Stimulated activated CD4-positive, alpha-beta T cell treated with anti-CD3 and anti-CD28 coated beads, Interleukin-1b, Interleukin-23, amount 100 ng/mL, for 48 hours (primary cell): ENCODE measurements at places on chromosomes 6 and 20.

GRCh38 chr6:14975471-14975817 lies 270.4 kb upstream of the JARID2 start:
- DNase-seq: no peak

DNA sequence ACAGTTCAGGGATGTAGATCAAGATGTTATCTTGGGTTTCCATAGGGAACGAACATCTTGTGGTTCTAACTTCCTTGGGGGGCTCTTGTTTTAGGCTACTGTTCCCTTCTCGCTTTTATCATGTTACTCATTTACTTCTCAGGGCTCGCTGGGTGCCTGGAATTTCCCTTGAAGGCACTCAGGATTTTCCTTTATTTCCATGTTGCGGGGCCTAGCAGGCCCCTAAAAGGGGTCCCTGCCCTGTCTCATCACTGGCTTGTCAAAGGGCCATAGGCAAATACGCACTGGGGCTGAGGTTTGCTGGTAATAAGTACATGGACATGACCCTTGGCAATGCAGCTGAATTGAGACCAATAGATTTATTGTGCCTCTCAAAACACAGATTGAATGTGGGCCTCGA lies 262.3 kb downstream of the CDH4 start:
- no peak for DNase-seq

- DNase-seq: no peak
These were observed 34.1 kb downstream of the SERPINB1 start for GRCh38 chr6:2807342-2808090.

GRCh38 chr20:17935186-17935585 lies 33.4 kb downstream of the SNX5 start:
- no peak for DNase-seq

DNA sequence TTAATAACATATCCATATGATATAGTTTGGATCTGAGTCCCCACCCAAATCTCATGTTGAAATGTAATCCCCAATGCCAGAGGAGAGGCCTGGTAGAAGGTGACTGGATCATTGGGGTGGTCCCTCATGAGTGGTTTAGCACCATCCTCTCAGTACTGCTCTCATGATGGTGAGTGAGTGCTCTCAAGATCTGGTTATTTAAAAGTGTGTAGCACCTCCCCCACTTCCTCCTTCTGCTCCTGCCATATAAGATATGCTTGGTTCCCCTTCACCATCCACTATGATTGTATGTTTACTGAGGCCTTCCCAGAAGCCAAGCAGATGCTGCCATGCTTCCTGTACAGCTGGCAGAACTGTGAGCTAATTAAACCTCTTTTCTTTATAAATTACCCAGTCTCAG lies 22.9 kb downstream of the IRF4 start:
- no peak for DNase-seq

DNA sequence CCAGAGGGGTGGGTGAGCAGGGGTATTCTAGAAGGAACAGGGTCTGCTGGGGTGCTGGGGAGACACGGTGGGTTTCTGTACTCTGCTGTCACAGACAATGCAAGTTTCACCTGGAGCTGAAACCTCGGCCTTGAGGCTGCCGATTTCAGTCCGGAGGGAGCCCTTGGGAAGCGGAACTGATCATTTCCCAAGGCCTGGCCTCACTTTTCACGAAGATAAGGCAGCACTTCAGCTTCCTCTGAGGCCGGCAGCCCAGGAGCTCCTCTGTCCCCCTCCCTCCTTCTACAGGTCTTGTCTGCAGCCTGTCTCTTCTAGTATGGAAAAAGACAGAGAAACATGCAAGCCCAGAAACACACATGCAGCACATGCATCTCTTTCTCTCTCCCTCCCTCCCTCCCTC lies 242.1 kb downstream of the CDC5L start:
- DNase-seq: no peak

- DNase-seq: peak; percentile 22
These were observed 74.8 kb downstream of the RIN2 start for GRCh38 chr20:19832875-19833274.

GRCh38 chr6:42389736-42390135 lies 62.0 kb downstream of the TRERF1 start:
- DNase-seq: no peak

- no peak for DNase-seq
These were observed 31.2 kb downstream of the SNAP25 start for GRCh38 chr20:10249822-10250221.

GRCh38 chr6:131381052-131381708 lies 191.8 kb upstream of the ARG1 start:
- DNase-seq: no peak

DNA sequence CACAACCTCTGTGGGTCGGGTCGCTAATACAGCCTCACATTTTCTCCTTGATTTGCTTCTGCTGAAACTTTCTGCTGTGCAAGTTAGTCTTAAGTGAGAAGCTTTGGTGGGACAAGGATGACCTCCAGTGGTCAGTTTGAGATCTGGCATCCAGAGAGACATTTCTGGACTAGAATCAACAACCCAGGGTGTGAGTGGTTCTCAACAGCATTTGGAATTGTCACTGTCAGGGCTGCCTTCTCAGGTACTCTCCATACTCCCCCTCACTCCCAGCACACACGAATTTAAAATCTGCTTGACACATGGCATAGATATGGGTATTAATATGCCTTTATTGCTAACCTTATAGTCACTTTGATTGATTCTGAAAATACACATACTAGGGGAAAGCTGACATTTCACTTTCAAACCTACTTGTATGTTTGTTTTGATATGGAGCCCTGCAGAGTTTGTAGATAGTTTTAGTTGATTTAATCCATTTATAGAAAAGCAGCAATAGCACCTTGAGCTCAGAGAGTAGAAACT lies 13.2 kb downstream of the OTOR start:
- DNase-seq: peak; percentile 31

DNA sequence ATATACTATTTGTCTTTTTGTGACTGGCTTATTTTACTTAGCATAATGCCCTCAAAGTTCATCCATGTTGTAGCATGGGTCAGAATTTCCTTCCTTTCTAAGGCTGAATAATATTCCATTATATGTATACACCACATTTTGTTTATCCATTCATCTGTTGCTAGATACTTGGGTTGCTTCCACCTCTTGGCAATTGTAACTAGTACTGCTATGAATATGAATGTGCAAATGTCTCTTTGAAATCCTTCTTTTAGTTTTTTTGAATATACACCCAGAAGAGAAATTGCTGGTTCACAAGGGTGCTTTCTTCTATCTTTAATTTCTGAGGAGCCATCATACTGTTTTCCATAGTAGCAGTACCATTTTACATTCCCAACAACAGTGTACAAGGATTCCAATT lies 21.3 kb upstream of the MAP7 start:
- no peak for DNase-seq

- DNase-seq: no peak
These were observed 47.6 kb upstream of the PTGIS start for GRCh38 chr20:49615401-49616153.

DNA sequence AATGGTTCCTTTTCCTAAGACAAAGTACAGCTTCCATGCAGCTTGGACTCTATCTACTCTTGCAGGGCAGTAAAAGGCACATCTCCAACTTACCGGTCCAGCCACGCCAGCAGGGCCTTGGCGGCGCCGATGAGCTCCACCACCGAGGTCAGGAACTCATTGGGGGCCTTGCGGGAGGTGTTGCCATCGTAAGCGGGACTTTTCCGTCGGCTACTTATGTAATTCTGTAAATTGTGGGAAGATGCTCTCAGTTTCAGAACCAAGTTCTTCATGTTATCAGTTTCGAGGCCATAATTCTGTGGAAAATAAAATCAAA lies 68.5 kb downstream of the CNKSR3 start:
- no peak for DNase-seq

- DNase-seq: peak; percentile 66
These were observed 223.2 kb upstream of the ECI2 start for GRCh38 chr6:4358414-4359107.

DNA sequence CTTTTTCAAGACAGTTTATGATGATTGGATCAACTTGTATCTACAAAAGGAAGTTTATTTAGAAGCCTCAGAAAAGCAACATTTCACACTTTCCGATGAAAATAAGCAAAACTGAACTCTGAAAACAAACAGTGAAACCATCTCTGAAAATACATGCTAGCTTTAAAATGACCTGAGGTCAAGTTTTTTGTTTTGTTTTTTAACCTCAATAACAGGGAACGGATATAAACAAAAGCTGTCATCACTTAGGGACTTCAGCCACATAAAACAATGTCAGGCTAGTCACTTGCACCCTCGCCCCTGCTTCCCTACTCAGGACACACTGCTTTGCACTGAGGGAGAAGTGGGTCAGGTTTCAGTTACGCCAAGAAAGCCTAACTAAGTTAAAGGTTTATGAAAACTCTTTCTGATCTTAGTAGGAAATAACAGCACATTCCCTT lies 11.6 kb downstream of the BACH2 start:
- DNase-seq: no peak

- no peak for DNase-seq
These were observed 206.8 kb downstream of the EYA4 start for GRCh38 chr6:133447924-133448323.

DNA sequence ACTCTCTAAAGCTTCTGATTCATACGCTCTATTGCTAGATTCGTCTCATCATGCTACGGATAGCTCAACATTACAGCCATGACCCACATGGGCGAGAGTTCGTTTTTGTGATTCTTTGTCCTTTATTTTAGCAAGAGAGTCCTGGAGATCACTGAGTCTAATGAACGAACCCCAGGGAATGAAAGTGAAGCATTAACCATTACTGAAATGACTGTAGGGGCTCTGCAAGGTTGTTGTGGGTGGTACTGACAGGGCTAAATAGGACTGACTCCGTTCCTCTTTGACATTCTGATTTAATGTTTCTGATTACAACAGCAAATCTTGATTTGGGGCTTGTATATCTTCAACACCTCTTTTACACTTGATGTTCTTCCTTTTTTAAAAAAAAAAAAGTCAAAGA lies 13.7 kb upstream of the RTF2 start:
- DNase-seq: peak; percentile 17

- DNase-seq: no peak
These were observed 96.9 kb upstream of the PTPRK start for GRCh38 chr6:128617285-128617684.

DNA sequence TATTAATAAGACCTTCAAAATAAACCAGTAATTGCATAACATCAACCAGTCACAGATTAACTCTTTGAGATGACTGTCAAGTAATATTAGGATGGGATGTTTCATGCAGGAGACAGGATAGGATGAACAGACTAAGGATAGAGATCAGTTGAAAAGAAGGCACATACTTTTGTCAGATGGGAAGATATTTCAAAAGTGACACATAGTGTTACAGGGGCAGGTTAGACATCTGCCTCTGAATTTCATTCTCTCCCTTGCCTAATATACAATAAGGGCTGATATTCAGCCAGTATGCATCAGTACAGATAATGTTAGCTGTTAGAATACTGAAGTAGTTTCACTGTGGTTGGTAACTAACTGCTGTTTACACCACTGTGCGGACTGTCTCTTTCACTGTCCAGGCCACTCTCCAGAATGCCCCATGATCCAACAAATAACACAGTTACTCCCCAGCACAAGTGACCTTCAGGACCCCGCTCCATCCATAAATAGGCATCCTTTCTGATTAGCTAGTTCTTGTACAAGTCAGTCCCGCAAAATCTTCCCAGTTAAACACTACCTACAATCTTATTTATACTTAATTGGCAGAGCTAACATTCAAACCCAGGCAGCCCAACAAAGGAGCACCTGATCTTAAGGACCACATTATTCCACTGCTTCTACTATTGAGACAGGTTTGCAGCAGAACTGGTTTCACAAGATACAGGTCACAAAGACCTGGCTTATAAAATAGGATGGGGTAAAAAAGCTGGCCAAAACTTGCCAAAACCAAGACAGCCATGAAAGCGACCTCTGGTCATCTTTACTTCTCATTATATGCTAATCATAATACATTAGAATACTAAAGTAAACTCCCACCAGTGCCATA lies 21.9 kb upstream of the PLN start:
- DNase-seq: no peak

GRCh38 chr6:153099636-153100035 lies 31.4 kb downstream of the RGS17 start:
- DNase-seq: no peak

DNA sequence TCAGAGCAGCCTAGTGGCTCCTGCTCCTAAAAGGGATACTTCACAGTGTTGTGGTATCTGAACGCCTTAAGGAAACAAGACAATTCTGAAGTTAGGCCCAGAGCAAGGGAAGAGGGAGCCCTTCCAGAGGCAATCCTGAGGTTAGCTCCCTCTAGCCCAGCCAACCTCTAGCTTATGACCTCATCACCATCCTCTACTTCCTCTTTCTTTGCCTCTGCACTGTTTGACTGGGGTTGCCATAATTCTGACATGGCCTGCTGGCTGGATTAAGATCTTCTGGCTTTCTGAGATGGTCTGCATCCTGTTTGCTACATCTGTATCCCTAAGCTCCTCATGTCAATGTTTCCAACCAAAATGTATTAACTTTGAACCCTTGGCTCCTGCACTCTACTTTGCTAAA lies 23.3 kb upstream of the BMP2 start:
- no peak for DNase-seq

DNA sequence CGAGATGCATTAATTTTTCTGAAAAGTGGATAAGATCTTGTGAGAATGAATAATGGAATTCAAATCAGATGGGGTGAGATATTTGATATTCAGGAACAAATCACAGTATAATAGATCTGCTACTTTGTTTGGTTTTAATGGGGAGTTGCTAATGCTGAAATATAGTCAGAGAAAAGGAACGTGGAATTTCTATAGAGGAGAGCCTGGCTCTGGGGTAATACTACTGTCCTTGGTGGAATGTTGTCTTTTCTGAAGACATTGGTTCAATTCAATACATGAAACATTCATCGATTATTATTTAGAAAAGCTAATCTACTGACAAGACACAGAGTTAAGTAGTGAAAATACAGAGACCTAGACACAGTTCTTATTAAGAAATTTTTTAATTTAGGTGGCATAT lies 108.6 kb downstream of the ESR1 start:
- DNase-seq: no peak

- no peak for DNase-seq
These were observed 111.2 kb downstream of the CDK19 start for GRCh38 chr6:110703906-110704594.

- no peak for DNase-seq
These were observed 49.0 kb upstream of the ASF1A start for GRCh38 chr6:118844915-118845314.

DNA sequence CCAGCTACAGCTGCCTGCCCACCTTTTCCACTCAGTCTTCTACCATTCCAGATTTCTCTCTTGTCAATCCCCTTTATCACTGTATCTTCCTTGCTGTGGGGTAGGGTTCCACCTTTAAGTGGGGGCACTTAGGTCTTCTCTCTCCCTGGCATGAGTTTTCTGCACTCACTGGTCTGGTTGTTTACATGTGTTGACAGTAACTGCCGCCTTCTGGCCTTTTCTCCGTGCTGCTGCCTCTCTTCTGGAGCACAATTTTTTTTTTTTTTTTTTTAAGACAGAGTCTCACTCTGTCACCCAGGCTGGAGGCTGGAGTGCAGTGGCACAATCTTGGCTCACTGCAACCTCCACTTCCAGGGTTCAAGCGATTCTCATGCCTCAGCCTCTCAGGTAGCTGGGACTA lies 12.0 kb downstream of the RNF114 start:
- DNase-seq: no peak

DNA sequence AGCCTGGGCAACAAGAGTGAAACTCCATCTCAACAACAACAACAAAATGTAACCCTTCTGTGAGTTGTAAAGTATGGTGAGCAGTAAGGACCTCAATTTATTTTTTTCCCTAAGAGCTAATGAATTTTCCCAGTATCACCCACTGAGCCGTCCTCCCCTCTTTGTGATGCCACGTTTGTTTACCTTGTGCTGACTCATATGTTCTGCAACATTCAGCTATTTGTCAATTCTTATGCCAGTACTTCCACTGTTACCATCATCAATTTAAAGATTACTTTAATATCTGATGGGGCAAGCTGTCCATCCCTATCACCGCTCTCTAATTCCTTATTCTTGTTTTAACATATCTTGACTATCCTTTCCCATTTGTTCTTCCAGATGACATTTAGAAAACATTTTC lies 37.5 kb downstream of the MAK start:
- DNase-seq: no peak
